ENCODE measurements at places on chromosomes 3 and 15. TPM values are rescaled to one million over a fixed set of nuclear protein-coding genes. Genes with fewer than 3 reads are reported as not detected.

The SUCLG2 gene
- 36.4 TPM for total RNA-seq

The FBXW12 gene
- total RNA-seq, result 0.44 TPM

The ARL14 gene
- not detected for total RNA-seq

The KLHDC8B gene
- 45.2 TPM for total RNA-seq

- no peak for DNase-seq
Observed at GRCh38 chr3:16960125-16960524, 75.4 kb downstream of the PLCL2 start.

- no peak for DNase-seq
Observed at GRCh38 chr15:86041399-86041798, 38.3 kb upstream of the AGBL1 start.

DNA sequence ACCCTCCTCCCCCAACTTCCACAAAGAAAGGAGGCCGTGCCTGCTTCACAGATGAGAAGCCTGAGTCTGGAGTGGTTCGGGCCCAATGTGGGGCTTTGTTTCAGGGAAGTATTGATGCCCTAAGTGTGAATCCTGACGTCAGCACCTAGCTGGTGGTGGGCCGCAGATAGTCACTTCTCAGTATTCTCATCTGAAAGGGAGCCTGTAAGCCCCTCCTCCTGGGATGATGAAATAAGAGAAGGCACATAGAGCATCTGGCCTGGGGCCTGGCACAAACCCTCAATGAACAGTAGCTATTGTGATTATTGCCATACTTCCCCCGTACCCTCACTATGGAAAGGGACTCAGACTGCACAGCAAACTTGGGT lies 24.8 kb downstream of the LINGO1 start:
- DNase-seq, result no peak

GRCh38 chr3:126781889-126782491 lies 78.0 kb downstream of the CHCHD6 start:
- DNase-seq, result no peak

- DNase-seq, result no peak
Observed at GRCh38 chr3:72412340-72412956, 435.8 kb downstream of the SHQ1 start.

DNA sequence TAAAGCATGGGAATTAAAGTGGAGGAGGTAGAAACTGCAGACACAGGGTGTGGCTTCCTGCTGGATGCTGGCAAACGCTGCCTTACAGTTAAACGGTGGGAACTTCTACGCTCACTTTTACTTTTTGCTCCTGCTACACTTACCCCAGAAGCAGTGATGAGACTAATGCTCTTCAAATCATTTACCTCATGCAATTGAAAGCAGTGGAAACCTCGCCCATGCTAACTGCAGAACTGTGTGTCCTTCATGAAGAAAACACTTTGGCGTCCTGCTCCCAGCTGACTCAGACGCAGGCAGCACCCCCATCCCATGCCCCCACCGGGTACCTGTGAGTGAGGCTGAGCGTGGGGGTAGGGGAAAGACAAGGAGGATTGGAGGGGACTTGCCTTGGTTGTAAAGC lies 31.8 kb downstream of the UPK1B start:
- DNase-seq, result no peak

DNA sequence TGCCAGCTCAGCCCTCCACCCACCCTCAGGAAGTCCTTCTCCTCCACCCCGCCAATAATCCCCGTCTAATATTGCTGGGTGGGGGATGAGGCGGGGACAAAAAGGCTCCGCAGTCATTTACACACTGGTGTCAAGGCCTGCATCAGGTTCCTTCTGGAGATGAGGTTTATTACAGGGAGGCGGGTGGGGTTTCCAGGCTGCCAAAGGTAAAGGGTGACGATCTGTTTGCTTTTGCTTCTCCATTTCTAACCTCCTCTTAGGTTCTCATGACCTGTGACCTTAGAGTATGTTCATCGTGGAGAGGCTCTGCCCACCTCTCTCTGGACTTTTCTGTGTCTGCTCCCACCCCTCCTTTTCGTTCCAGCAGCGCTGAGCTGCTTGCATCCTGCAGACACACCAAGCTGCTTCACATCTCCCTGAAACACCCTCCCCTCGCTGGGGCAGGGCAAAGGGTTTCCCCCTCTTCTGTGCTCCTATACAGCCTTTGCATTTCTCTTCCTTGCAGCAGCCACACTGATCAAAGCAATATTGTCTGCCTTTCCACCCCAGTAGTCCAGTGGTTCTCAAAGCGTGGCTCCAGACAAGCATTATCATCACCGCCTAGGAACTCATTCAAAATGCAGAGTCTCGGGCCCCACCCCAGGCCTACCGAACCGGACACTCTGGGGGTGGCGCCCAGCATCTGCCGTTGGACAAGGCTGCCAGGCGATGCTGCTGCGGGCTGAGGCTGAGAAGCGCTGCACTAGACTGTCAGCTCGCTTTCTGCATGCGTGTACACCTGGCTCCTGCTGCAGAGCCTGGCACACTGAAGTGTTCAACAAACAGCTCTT lies 26.6 kb downstream of the CA12 start:
- no peak for DNase-seq

DNA sequence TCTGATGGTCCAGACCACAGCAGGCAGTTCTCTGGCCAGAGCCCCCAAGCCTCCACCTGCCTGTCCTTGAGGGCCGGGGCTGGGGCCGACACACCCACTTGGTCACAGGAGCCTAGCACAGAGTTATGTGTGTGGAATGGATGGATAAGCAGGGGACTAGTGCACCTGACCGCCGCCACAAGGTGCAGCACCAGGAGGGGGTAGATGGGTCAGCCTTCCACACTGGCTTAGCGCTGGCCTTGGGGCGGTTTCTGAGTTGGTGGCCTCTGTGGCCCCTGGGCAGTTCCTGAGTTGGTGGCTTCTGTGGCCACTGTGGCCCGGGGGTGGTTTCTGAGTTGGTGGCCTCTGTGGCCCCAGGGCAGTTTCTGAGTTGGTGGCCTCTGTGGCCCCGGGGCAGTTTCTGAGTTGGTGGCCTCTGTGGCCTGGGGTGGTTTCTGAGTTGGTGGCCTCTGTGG lies 75.8 kb downstream of the FBLN2 start:
- DNase-seq, result no peak

- peak; percentile 14 for DNase-seq
Observed at GRCh38 chr3:86990012-86990733, 776 bp downstream of the VGLL3 start.

DNA sequence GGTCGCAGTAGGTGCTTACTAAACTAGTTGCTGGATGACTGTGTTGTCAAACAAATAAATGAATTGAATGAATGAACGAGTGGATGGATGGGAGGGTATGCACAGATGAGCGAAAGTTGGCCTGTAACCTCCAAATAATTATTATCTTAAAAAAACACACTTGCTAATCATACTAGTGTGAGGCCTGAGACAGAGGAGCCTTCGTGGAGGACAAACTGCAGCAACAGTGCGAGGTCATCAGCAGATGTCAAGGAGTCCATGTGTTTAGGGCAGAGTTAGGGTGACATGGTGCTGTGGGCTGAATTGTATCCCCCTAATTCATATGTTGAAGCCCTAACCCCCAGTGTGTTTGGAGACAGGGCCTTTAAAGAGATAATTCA lies 24.4 kb downstream of the CORO2B start:
- no peak for DNase-seq

Measured in neural crest cell (in vitro differentiated cells).